Right renal cortex interstitium (tissue), 3 donors: ENCODE measurements at places on chromosomes 13 and 19. TPM values are rescaled to one million over a fixed set of nuclear protein-coding genes. Genes with fewer than 3 reads are reported as not detected.

ZNF134 gene
- polyA plus RNA-seq, result 30.0 TPM

SLITRK5 gene
- 1.7 TPM for polyA plus RNA-seq

ZNF121 gene
- polyA plus RNA-seq, result 18.3 TPM

CEACAM7 gene
- polyA plus RNA-seq, result not detected

SHISA7 gene
- polyA plus RNA-seq, result 0.13 TPM
